Stimulated activated CD8-positive, alpha-beta memory T cell treated with anti-CD3 and anti-CD28 coated beads, Interleukin-4, amount 100 ng/mL, for 4 hours (primary cell): ENCODE measurements at places on chromosomes 1 and 21.

GRCh38 chr1:24483441-24483840, 19.2 kb upstream of the RCAN3 start:
- DNase-seq: no peak

GRCh38 chr1:59116920-59117542, 179.9 kb upstream of the FGGY start:
- no peak for DNase-seq

DNA sequence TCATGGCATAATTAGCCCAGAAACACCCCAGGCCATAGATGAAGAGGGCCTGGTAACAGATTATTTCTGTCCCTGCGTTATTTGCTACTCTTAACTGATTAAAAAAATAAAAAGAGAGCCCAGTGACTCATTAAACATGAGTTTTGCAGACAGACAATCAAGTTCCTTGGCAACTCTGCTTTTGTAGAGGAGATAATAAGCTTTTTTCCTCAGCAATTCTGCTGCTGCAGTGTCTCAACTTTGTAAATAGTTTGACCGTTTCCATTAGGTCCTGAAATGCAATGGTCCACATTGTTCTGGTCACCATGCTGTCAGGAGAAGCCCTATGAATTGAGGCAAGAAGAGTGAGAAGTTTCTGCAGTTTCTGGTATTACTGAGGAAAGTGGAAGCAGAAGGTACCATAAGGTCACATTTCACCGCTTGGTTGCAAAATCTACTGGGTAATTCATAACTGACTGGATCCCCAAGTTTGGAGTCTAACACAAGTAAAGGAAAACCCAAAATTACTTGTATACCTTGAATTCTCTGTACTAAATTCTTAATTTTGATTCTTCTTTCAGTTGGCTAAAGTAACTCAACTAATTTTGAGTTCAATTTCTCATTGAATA, 139.5 kb downstream of the ZZZ3 start:
- DNase-seq: no peak

DNA sequence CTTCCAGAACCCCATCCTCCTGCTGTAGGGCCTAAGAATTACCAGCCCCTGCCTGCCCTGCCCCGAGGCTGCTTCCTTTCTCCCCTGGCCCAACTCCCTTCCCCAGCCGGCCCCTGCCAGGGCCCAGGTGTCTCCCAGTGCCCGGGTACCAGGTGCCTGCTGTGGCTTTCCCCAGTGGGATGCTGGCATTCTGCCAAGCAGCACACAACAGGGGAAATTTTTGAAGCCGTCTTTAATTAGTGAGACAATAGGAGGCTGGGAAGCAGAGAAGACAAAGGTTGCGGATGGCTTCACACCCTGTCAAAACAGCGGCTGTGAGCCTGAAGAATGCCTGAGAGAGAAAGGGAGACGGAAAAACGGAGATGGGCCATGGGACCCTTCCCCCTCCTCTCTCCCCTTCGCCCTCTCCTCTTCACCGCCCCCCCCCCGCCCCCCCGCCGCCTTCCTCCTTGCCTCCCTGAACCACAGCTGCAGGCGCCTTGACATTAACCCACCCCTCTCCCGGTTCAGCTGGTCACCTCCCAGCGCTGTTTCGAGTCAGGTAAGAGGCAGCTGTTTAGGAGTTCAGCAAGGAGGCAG, 33.6 kb downstream of the LRRN2 start:
- DNase-seq: no peak

- DNase-seq: no peak
These were observed 35.3 kb upstream of the BCAR3 start for GRCh38 chr1:93716941-93717368.

DNA sequence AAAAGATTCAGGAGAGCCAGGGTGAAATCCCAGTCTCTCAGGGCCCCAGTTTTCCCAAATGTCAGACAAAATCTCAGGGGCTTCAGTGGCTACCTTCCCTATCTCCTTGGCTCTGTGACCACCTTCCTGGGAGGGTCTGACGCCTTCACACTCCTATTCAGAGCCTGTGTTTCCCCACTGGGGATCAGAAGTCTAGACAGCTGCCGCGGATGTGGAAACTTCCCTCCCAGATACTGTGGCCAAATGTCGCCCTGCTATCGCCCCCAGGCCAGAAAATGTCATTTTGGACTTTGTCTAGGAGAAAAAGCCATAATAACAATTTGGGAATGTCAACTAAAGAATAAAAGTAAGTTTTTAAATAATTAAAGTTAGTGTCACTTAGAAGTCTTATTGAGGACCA, 15.9 kb downstream of the A3GALT2 start:
- no peak for DNase-seq

- DNase-seq: no peak
These were observed 31.9 kb downstream of the MAP3K21 start for GRCh38 chr1:233359431-233359830.

DNA sequence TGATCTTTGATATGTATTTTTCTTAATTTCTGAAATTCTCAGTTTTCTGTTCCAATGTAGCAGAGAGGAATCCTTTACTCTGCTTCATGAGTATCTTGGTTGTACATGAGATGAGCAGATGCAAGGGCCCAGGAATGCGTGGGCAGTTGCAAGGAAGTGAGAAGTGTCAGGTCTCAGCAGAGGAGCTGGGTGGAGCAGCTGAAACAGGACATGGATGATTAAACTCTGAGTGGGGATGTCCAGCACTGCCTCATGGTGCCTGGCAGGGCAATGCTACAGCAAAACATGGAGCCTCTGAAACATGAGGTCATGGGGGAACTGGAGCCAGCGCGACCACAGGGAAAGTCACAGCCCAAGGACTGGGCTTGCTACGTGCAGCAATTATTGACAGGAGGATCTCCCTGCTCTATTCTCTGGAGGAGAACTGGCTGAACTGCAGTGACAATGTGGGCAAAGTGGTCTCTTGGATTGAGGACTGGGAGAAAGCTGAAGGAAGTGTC, 48.4 kb downstream of the COLGALT2 start:
- DNase-seq: no peak

DNA sequence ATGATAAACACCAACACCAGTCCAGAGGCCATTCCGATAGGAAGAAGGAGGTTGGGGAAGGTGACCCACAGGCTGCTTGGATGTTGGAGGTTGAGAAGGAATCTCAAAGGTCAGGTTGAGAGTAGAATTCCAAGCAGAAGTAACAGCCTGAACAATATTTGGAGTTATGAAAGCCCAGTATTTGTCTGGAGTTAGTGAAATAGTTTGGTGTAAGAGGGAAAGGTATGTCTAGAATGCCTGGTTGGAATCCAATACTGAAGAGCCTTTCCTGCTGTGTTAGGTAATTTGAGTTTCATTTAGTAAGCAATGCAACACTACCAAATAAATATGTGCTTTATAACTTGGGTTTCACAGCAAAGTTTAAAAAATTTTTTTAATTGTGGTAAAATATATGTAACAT, 70.5 kb upstream of the MCOLN3 start:
- no peak for DNase-seq

- DNase-seq: no peak
These were observed 12.0 kb downstream of the DENND1B start for GRCh38 chr1:197763307-197763706.

DNA sequence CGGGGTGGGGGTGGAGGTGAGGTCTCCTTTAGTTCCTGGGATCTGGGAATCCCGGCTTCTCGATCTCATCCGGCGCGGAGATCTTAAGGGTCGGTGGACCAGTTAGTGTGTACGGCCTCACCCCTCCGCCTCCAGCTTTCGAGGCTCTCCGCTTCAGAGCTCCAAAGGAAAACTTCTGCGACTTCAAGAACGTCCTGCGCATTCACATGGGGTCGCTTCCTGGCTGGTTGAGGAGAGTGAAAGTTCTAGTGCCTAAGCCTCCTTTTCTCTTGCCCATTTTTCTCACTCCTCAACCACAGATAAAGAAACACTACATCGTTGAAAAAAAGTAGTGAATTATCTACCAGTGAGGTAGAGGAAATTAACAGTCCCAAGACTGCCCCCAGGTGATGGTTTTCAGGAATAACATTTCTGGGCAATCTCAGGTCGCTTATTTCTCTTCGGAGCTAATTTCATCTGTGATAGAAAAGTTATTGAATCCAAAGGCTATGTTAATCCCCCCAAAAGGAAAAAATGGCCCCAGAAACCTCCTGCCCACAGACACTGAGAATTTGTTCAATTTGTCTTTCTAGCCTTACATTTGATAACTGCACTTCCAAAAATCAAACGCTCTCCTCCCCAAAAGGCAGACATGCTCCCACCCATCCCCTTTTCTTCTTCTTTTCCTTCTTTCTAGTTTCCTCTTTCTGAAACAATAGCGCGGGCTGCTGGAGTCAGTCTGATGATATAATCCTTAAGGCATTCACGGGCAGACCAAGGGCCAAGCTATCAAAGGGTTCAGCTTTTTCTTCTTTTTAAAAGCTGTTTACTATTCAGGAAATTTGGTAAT, 20.6 kb upstream of the TBX15 start:
- no peak for DNase-seq

DNA sequence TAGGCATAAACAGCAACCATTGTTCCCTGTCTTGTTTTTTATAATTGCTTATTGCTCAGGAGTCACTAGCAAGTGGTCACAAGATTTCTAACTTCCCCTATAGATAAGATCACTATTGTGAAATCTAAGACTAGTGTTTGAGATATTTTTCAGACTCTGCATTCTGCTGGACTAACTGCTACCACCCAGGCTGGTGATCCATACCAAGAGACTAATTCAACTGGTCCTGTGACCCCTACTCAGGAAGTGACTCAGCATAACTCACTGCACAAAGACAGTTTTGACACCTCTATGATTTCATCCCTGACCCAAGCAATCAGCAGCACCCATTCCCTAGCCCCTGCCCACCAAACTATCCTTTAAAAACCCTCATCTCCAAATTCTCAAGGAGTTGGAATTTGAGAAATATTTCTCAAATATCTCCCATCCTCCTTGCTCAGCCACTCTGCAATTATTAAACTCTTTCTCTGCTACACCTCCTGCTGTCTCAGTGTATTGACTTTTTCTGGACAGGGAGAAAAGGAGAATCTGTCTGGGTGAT, 52.7 kb downstream of the TRIM33 start:
- DNase-seq: no peak

GRCh38 chr21:39633770-39634181, 21.0 kb downstream of the B3GALT5 start:
- no peak for DNase-seq

DNA sequence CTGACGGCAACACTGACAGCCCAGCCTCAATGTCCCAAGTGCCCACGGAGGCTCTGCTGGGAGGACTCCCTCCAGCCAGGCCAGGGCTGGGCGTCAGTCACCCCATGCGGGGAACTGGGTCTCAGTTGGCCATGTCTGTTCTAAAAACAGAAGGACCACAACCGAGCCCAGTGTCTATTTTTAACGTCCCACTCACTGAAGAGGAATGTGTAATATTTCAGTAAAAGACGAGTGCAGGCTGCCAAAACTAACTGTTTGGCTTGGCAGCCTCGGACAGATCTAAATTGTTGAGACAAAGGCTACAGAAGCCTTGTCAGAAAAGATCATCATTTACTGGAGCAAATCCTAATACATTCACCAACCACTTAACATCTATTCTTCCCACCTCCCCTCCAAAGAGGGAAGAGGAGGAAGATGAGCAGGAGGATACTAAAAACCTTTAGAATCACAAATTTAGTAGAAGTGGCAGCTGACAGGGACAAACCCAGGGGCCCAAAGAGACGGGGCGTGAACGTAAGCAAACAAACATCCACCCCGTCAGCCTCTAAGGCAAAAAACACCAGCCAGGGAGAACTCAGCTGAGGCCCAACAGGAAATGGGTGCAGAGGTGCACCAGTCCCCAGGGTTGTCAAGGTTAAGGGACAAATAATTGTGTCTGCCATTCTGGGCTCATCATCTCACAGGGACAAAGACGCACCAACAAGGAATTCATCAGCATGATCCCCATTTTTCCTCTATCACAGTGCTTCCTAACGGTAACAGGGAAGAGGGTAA, 18.7 kb downstream of the C1orf198 start:
- DNase-seq: no peak

DNA sequence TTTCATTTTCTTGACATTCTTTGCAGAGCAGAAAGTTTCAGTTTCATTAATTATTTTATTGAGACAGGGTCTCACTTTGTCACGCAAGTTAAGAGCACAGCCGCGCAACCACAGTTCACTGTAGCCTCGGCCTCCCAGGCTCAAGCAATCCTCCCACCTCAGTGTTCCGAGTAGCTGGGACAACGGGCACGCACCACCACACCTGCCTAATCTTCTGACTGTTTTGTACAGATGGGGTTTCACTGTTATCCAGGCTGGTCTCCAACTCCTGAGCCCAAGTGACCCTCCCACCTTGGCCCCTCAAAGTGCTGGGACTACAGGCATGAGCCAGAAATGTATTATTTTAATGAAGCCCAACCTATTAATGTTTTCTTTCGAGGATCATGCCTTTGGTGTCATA, 3.0 kb upstream of the SPATC1L start:
- DNase-seq: no peak
